ENCODE measurements at places on chromosomes 5 and 9.

- DNase-seq, result no peak
These were observed 82.6 kb upstream of the GAS1 start for GRCh38 chr9:87029905-87030304.

DNA sequence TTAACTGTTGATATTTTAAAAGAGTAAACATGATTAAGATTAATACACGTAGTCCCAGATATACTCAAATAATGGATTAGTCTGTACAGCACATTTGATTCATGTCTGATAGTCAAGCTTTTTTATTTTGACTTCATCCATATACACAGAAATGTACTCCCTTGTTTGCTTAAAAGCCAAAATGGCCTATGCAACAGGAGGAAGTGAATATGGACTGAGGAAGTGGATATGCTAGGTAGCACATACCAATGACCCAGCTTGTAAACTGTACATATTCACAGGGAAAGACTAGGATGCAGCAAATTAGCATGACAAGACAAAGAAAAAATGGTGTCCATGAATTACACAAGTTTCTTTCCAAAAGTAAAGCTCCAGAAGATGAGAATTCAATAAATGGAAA, 109.7 kb downstream of the CAAP1 start:
- no peak for DNase-seq

DNA sequence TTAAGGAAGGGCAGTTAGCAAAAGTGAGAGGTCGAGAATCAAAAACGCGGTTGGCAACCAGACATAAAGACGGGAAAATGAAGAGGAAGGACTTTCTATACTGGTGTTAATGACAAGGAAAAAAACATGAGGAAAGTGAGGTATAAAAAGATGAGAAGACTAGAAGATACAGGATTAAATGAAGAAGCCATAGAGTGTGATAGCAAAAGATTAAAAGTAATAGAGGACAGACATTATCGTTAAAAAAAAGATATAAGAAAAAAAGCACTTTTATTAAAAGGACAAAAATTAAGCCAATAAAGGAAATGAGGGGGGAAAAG, 1.7 kb upstream of the SSBP2 start:
- no peak for DNase-seq

- no peak for DNase-seq
These were observed 500.2 kb upstream of the DAP start for GRCh38 chr5:11261241-11261640.

DNA sequence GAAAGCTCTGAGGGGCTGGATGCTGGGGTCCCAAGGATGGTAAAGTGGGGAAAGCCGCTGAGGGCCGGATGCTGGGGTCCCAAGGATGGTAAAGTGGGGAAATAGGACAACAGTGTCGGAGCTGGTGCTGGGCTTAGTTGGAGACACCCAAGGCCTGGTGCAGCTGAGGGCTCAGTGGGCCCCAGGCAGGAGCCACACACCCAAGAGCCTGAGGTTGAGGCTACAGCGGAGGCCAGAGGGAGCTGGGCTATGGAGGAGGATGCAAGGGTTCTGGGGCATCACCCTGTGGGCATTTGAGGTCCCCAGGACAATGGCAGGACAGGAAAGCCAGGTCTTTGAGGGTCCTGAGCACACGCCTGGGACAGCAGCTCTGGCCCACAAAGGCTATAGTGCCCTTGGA, 19.1 kb upstream of the SLC9A3 start:
- no peak for DNase-seq

DNA sequence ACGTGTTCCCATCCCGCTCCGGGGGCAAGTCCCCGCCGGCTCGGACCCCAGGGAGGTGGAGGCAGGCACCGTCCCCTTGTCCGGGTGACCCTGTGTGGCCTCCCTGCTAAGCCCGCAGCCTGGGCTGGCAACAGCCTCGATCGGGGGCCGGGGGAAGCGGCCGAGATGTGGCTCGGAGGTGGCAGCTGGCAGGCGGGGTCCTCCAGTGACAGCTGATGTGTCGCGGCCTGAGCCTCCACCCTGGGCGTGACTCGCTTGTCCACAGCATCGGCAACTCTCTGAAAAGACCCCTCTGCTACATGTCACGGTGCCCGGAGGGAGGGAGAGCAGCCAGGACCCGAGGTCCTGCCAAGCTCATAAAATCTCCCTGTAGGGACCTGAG, 124.8 kb upstream of the IRX4 start:
- no peak for DNase-seq

DNA sequence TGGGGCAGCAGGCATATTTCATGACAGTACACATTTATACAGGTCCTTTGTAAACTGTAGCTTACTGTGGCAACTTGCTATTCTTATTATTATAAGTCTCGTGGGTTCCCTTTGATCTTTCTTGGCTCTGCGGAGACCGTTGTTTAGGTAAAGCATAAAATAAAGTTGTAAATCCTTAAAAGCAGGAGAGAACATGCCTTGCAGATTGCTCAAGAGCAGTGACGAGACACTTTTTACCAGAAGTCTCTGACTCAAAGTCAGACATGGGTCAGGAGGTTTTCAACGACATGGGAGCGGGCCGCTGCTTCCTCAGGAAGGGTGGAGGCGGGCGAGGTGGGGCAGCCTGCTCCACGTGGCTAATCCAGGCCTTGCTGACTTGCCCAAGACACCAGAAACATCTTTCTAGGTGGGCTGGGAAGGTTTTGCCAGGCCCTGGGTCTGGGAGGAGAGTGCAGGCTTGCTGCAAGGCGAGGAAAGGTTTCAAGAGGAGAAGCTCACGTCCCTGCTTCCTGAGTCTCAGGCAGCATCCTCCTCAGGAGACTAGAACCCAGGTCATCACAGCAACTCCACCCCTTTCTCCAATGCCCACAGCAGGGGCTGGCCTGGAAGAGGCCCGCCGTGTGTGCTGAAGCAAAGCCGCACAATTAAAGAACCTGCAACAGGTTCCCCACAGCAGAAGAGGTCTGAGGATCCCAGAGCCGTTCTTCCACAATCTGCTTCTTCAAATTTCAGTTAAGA, 6.5 kb downstream of the TBC1D2 start:
- no peak for DNase-seq

GRCh38 chr5:17269201-17269600, 51.8 kb downstream of the BASP1 start:
- DNase-seq, result no peak

GRCh38 chr5:89036704-89037489, 153.9 kb upstream of the MEF2C start:
- peak; percentile 8 for DNase-seq

- DNase-seq, result no peak
These were observed 40.5 kb downstream of the OLFM1 start for GRCh38 chr9:135127718-135128670.

GRCh38 chr5:102582696-102583095, 83.9 kb upstream of the SLCO6A1 start:
- no peak for DNase-seq

GRCh38 chr5:126998895-126999570, 31.3 kb downstream of the MARCHF3 start:
- DNase-seq, result no peak

GRCh38 chr9:106922026-106922425, 59.1 kb downstream of the ZNF462 start:
- DNase-seq, result no peak

DNA sequence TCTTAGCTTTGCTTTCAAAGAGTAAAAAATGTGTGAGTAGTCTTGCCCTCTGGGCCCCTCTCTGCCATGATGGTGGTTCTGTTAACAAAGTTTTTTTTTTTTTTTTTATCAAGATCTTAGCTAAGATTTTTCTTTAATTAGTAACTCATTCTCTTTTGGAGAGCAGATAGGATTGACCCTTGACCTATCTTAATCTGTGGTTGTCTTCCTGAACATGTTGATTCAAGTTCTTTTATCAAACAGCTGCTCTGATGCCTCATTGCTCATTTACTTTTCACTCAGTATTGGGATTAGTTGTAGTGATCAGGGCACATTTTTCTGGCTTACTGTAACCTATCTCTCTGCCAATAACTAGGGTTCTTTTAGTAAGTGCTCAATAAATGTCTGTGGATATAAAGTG, 106.3 kb downstream of the PCSK5 start:
- DNase-seq, result no peak

GRCh38 chr5:140228364-140228837, 53.4 kb downstream of the CYSTM1 start:
- no peak for DNase-seq

DNA sequence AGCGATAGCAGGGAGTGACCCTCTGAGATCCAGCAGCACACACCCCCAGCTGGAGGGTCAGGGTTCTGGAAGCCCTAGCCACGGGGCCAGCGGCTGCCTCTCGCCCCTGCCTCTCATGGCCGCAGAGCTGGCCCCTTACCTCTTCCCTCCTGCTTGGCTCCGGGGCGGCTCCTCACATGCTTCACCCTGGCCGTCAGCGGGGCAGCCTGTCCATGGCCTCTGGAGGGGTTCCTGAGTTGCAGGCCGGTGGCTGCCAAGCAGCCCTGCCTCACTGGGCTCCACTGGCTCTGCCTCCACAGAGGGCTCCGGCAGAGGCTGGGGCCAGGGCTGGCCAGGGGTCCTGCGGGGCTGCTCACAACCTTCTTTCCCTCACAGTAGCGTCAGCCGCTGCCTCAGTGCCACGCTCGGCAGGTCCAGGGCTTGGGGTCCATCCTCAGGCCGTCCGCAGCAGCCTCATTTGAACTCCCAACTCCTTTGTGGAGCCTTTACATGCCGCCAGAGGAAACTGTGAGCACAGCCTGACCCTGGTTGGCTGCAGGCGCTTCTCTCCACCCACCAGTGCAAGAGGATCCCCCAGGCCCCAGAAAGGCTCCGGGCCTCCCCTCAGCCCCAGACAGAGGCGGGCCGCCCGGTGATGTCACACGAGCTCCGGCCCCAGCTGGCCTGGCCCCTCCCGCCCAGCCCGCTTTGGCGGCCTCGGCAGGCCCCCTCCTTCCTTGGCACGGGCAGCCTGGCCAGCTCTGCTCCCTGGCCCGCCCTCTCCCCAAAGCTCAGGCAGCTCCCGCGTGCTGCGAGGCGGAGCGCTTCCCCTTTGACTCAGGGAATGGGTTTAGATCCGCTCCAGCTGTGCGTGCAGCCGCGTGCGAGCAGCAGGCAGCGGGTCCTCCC, at the start of gene ANGPTL2:
Gene ANGPTL2 (minus strand): TSS at position 460 of the 888 bp plus-strand sequence. CDS start 13,904 bp downstream, outside the sequence.
- peak; percentile 92 for DNase-seq

DNA sequence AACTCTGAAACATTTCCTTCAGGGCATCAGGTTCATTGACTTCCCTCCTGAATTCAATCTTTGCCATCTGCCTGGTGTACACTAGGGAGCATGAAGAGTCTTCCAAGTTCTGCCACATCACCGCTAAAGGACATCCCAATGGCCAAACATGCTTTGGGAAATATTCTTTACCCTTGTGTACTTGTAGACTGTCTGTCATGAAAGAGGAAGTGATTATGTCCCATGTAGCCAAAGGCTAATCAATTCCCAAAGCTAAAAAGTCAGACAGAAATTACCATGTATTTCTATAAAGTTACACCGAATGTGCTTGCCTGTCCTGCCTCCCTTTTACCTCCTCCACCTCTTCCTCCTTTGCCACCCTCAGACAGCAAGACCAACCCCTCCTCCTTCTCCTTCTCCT, 28.9 kb upstream of the RECK start:
- no peak for DNase-seq

- no peak for DNase-seq
These were observed 569 bp downstream of the CAMK4 start for GRCh38 chr5:111224561-111225345.

- no peak for DNase-seq
These were observed 35.5 kb downstream of the DDX46 start for GRCh38 chr5:134794082-134794481.

DNA sequence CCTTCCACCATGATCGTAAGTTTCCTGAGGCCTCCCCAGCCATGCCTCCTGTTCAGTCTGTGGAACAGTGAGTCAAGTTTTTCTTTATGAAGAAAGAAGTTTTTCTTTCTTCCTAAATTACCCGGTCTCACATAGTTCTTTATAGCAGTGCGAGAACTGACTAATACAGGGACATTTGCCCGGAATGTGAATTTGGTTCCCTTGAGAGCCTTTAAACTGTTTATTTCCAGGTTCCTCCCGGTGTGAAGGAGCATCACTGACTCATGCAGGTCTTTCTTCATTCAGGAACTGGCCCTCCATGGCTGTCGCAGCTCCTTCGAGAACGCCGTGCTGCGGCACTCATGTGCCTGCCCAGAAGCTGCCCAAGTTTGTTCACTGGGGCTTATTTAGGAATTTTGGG, 87.7 kb downstream of the PTCH1 start:
- DNase-seq, result no peak

- DNase-seq, result no peak
These were observed 33.0 kb upstream of the PANK3 start for GRCh38 chr5:168612123-168612522.

- no peak for DNase-seq
These were observed 2.8 kb upstream of the SECISBP2 start for GRCh38 chr9:89315482-89315881.

- DNase-seq, result no peak
These were observed 88.9 kb upstream of the PRR16 start for GRCh38 chr5:120375248-120375647.

- no peak for DNase-seq
These were observed 31.1 kb upstream of the PPP3R2 start for GRCh38 chr9:101625876-101626275.

DNA sequence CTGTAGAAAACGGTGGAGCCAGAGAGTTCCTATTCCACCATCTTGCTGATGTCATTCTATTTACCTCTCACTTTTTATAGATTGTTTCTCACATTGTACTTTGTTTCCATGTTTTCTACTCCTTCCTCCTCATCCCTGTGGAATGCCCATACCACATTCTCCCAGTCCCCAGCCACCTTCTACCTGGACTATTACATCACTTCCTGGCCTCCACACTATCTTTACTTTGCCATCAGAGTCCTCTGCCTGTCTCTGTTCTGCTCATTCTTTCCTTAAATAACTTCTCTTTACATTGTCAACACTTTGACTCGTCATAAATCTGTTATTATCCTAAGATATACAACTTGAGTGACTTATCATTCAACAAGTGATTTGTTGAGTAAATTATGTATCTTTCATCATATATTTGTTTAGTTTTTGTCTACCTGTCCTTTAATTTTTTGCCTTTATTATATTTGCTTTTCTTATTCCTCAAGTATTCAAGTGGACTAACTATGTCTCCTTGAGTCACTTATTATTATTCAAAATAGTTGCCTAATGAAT, 182.5 kb downstream of the ADGRV1 start:
- DNase-seq, result no peak

Data from GM23338 (cell line).